GM04503 (cell line): ENCODE measurements at places on chromosomes 7 and 10.

- DNase-seq = no peak
Measured at GRCh38 chr10:31508882-31509281, 189.9 kb downstream of the ZEB1 start.

GRCh38 chr10:44706745-44707144, 204.4 kb upstream of the TMEM72 start:
- peak; percentile 99 for DNase-seq

DNA sequence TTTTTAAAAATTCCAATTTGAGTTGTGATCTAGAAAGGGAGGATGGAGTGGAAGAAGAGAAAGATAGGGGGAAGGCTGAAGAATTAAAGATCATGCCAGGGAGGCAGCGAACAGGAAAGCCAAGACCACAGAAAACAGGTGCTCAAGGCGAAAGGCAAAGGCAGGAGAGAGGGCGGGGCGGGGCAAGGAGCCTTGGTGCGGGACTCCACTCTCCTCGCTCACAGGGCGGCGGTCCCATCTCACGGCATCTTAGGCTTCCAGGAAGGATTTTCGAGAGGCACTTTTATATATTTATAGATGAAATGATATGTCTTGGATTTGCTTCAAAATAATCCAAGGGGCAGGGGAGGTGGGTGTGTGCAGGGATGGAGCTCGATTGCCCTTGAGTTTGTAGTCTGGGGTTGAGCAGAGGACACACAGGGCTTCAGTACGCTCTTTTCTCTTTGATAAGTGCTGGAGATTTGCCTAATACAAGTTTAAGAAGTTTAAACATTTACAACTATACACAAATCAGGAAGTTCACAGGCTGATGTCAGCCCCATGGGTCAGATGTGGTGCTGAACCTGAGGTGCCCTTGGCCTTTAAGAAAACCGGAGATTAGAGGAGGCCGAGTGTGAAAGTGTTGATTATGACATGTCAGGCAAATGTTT, 161.1 kb downstream of the PRKAG2 start:
- DNase-seq = no peak

GRCh38 chr7:128938544-128939074, 882 bp downstream of the IRF5 start:
- no peak for DNase-seq

DNA sequence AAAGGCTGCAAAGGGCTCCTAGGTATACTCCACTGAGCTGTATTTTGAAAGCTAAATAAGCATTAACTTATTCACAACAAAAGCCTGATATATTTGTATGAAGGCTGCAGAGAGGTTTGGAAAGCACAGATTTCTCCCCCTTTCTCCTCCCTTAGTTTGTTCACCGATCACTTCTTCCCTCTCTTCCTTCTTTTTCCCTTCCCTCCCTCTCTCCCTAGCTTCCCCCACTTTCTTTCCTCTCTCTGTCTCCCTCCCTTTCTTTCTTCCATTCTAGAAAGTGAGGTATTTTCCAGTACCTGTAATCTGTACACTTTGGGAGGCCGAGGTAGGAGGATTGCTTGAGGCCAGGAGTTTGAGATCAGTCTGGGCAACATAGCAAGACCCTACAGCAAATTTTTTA, 62.1 kb downstream of the HHEX start:
- no peak for DNase-seq

GRCh38 chr7:8751557-8752231, 318.3 kb downstream of the NXPH1 start:
- DNase-seq = no peak

GRCh38 chr7:144854839-144855424, 19.1 kb upstream of the TPK1 start:
- no peak for DNase-seq

GRCh38 chr7:142338633-142339501, 81.0 kb upstream of the PRSS58 start:
- DNase-seq = peak; percentile 8

- no peak for DNase-seq
Measured at GRCh38 chr10:5947471-5948207, 29.7 kb downstream of the IL15RA start.

- no peak for DNase-seq
Measured at GRCh38 chr10:16519908-16520861, 1.5 kb downstream of the C1QL3 start.

DNA sequence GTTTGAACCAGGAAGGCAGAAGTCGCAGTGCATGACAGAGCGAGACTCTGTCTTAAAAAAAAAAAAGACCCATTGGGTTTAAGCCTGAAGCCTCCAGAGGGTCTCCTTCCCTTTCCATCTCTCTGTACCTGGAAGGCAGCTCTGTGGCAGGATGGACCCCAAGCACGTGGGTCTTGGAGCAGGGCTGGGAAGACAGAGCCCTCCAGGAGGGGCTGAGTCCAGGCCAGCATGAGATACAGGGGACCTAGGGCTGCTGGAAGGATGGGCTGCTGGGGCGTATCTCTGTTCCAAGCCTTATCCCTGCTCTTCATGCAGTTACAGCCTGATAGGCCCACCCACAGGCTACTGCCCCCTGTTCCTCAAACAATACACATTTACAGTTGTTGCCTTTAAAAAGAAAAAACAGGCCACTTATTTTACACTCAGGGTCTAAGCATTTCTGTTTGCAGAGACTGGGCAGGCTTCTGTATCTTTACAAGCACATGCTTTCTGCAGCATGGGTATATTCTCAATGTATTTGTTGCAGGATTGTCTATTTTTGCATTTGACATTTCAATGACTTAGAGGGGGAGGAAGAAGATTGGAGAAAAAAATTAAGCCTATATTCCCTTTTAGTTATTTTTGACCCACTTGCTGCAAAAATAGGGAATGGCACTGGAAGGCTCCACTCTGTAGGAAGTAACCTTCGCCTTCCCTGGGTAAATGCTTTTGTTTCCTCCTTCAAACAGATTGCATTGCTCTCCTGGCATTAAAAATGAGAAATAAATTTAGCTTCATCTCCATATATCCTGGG, 60.1 kb downstream of the FAM171A1 start:
- no peak for DNase-seq

- DNase-seq = no peak
Measured at GRCh38 chr10:77509391-77509790, 128.2 kb downstream of the KCNMA1 start.

GRCh38 chr7:22485189-22485588, 14.8 kb downstream of the STEAP1B start:
- no peak for DNase-seq

GRCh38 chr7:107891636-107892366, 818 bp downstream of the DLD start:
- peak; percentile 20 for DNase-seq

GRCh38 chr7:148255333-148255732, 335.2 kb upstream of the C7orf33 start:
- DNase-seq = no peak

- no peak for DNase-seq
Measured at GRCh38 chr7:31835471-31835870, 148.5 kb downstream of the PPP1R17 start.

- no peak for DNase-seq
Measured at GRCh38 chr7:32167256-32167655, 97.0 kb upstream of the PDE1C start.

- DNase-seq = no peak
Measured at GRCh38 chr7:100476903-100477870, 1.8 kb downstream of the TSC22D4 start.

- DNase-seq = no peak
Measured at GRCh38 chr7:22853674-22854157, 31.1 kb upstream of the TOMM7 start.

GRCh38 chr7:151700586-151701165, 176.2 kb downstream of the PRKAG2 start:
- DNase-seq = no peak

DNA sequence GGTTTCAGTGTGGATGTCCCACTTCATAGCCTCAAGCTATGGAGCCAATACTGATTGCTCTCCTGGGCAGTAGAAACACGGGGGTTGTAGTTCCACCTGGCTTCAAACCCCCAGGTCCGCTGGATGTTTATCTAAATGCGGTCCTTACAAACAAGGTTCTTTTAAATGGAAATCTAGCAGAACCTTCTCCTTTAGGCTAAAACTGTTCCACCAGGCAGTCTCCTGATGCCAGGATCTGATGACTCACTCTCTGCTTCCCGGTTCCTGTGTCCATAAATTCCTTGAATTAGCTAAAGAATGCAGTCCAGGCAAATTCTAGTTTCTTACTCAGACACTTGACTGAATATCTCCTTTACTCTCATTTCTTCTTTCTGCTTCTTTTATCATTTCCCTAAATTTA, 108.4 kb upstream of the FAM3C start:
- DNase-seq = peak; percentile 65

GRCh38 chr10:114352653-114353298, 51.5 kb downstream of the AFAP1L2 start:
- no peak for DNase-seq

GRCh38 chr10:50347394-50347802, 96.1 kb upstream of the ASAH2 start:
- DNase-seq = no peak

- no peak for DNase-seq
Measured at GRCh38 chr10:66187053-66187733, 738.6 kb upstream of the LRRTM3 start.

DNA sequence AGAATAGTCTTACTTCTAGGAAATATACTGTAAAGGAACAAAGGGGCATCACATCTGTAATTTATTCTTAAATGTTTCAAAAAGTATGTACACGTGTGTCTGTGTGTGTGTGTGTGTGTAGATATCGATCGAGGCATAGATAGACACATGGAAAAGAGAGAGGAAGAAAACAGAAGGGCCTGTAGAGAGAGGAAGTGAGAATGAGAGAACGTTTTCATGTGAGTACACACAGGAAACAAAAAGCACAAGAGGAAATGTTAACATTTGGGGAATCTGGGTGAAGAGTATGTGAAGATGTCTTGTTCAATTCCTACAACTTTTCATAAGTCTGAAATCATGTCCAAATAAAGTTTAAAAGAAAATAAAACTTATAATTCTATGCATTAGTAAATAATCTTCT, 286.5 kb upstream of the SORCS1 start:
- no peak for DNase-seq

DNA sequence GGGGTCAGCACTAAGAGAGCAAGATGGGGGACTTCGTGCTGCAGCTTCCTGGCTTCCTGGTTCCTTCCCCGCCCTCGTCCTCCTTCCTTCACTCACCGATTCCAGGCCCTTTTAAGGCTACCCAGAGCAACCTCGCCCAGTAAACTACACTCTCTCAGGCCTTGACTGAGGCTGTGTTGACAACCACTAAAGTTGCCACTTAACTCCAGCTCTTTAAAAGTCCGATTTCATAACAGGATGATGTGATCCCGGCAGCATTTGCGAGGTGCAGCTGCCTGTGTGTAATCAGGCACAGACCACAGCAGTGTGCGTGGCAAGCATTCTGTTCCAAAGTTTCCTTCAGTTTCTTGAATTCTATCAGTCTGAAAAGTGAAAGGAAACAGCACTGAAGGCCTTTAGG, 110.6 kb downstream of the RAB11FIP2 start:
- peak; percentile 84 for DNase-seq

DNA sequence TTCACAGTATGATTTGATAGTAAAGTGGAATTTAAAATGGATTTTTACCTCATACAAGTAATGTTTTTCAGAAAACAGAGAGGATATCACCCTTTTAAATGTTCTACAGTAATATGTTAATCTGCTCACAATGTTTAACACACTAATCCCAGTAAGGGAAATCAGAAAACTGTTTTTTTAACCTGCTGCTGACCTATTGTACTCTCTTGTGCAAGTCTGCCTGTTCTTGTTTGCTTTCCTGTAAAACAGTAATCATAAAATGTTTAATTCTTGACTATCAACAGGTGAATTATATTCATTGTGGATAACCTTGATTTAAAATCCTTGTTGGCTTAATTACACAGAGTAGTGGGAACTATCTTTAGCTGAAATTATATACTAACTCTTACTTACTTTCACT, 126.4 kb downstream of the GNAT3 start:
- no peak for DNase-seq

DNA sequence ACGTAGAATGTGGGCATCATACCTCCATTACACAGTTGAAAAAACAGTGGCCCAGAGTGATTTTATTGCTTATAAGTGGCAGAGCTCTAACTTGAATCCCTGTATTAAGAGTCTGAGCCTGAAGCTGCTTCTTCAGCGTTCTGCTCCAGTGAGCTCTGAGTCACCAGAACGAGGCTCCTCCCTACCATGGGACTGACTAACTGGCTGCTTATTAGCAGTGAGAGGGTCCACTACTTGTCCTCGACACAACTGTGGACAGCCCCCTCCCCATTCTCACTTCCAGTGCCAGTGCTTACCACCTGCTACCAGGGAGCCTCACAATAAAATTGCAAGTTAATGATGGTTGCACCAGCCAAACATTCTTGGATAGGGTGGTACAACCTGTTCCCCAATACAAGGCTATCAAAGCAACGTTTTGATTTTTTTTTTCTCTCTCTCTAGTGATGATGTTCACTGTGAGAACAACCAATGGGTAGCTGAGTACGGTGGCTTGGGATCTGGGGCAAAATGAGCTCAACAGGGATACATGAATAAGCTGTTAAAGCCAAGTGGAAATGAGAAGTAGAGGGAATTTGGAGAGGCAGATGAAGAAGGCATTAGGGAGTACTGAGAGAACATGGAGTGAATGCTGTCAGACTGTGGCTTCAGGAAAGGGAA, 2.7 kb upstream of the NRG3 start:
- no peak for DNase-seq

DNA sequence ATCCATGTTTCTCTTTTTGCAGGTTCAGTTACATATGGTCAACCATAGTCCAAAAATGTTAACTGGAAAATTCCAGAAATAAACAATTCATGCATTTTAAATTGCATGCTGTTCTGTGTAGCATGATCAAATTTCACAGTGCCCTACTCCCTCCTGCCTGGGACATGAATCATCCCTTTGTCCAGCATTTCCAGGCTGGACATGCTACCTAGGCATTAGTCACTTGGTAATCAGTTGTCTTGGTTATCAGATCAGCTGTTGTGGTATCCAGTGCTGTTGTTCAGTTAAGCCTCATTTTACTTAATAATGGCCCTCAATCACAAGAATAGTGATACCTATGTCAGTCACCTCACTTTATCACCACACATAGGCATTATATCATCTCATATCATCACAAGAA, 7.3 kb upstream of the PNLIP start:
- no peak for DNase-seq

DNA sequence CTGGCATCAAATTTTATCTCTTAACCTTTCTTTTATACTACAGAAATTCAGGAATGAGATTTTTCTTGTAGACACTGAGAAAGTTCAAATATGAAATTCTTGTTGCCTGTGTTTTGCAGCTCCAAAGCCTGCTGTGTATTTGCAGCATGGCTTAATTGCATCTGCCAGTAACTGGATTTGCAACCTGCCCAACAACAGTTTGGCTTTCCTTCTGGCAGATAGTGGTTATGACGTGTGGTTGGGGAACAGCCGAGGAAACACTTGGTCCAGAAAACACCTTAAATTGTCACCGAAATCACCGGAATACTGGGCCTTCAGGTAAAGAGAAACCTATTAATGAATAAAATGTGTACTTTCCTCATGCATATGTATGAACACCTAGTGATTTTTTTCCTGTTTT, 24.8 kb downstream of the LIPK start:
- DNase-seq = no peak

- DNase-seq = no peak
Measured at GRCh38 chr7:96676919-96677318, 32.7 kb downstream of the SEM1 start.

- DNase-seq = no peak
Measured at GRCh38 chr10:69896606-69897231, 95.0 kb downstream of the COL13A1 start.
